ENCODE measurements at places on chromosomes 12 and 14.

DNA sequence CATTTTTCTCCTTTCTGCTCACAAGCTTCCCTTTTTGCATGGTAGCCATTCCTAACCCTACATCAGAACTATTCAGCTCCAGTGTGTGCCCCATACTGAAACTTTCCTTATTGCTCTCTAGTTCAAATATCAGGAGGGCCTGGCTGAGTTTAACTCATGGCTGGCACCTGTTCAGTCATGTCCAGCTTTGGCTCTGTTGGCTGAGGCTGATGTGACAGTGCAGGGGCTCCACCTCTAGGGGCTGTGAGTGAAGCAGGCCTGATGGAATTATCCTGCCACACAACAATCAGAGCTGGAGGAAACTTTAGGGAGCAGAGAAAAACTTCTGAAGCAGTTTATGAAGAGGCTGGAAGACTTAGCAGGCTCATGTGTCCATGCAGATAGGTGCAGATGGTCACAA lies 8.5 kb downstream of the COQ6 start:
- no peak for DNase-seq

GRCh38 chr12:130354407-130354806 lies 16.7 kb downstream of the PIWIL1 start:
- no peak for DNase-seq

- no peak for DNase-seq
These were observed 635.4 kb upstream of the ATXN7L3B start for GRCh38 chr12:73902260-73902659.

DNA sequence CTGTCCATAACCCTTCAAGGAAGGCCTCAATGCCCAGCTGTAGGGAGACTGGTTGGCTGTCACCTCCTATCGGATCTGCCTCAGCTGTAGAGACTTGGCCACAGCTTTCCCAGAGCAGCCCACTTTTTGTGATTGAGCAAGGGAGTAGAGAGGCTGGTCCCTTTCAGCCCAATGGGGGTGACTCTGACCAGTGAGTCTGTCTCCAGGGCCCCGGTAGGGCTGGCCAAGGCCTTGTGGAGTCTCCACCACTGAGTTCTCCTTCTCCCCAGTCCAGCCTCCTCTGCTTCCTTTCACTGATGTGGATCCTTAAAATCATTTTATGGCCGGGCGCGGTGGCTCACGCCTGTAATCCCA lies 14.5 kb upstream of the HPD start:
- DNase-seq: no peak

GRCh38 chr14:106530423-106531107 lies 1004.2 kb downstream of the TMEM121 start:
- DNase-seq: no peak

- no peak for DNase-seq
These were observed 23.2 kb downstream of the FOS start for GRCh38 chr14:75301666-75302325.

DNA sequence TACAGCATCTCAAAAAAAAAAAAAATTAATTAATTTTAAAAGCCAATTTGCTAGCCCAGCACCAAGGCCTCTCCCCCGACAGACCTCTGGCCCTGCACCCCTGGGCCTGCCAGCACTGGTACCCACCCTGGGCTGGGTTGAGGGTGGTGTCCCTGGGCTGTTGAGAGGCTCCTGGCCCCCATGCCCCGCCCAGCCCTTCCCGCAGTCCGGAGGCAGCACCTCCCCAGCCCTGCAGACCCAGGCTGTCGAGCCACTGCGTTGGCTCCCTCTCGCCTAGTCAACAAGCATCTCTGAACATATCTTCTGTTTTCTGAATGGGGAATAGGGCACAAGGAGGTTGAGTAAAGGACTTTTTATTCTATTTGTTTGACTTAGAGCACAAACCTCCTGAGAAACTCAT lies 87.1 kb downstream of the FBXL14 start:
- DNase-seq: no peak

GRCh38 chr14:40139657-40140056 lies 707.4 kb upstream of the FBXO33 start:
- DNase-seq: no peak

DNA sequence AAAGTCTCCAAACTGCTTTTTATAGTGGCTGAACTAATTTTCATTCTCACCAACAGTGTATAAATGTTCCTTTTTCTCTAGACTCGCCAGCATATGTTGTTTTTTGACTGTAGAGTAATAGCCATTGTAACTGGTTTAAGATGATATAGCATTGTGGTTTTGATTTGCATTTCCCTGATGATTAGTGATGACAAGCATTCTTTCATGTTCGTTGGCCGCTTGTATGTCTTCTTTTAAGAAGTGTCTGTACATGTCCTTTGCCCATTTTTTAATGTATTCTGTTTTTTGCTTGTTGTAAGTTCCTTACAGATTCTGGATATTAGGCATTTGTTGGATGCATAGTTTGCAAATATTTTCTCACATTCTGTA lies 404.9 kb downstream of the FLRT2 start:
- DNase-seq: no peak

DNA sequence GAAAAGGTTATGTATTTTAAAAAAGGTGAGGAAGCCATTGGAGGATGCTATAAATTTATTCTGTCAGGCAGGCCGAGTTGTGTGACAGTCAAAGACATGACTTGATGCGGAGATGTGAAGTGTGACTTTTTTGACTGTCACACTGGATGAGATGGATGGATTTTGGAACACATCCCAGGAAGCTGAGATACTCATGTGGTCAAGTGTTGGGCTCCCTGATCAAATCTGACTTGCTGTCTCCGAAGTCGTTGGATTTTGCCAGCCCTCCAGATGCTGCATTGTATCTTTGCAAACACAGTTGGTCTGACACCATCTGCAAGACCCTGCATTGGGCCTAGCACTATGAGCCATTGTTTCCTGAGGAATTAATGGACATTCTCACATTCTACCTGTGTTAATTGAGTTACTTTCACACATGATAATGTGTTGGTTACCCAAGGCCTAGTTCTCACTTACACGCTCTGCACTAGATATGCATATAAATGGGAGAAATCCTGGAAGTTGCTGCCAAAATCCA lies 204.0 kb upstream of the PRKD1 start:
- DNase-seq: no peak

DNA sequence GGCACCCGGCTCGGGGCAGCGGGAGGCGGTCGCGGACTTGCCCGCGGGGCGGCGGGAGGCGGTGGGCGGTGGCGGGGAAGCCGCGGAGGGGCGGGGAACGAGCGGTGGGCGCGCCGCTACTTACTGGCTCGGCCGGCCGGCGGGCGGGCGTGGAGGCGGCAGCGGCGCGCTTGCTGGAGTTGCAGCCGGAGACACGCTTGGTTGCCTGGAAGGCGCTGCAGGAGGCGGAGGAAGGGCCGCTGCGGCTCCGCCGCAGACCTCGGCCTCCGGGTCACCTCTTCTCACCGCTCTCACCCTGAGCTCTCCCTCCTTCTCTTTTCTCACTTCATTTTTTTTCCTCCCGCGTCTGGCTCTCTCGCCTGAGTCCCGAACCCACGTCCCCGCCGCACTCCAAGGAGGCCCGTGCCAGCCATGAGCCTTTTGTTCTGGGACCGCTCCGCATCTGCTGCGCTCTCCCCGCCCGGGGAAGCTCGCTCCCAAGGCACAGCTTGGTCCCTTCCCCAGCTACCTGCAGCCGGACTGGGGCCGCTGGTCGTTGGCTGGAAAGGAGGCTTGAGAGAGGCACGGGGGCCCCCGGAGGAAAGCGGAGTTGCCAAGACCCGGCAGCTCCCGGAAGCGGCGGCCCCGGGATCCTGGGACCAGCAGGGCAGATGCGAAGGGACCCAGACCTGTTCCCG lies 592 bp upstream of the KCNK10 start:
- DNase-seq: no peak

DNA sequence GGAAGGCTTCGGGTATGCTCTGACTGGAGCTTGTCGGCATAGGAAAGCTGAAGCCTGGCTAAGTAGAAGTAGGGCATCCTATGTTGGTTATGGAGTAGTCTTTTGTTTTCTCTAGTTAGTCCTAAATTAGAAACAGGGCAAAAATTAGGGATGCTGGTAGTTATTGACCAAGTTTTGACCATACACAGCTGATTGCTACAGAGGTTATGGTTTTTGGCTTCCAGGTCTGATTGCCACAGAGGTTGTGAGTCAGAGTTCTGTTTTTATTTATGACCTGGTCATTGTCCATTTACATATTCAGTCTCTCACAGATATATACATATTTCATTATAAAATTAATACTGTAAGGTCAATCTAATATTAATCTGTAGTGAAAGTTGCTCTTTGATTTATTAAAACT lies 219.2 kb downstream of the FSCB start:
- no peak for DNase-seq

DNA sequence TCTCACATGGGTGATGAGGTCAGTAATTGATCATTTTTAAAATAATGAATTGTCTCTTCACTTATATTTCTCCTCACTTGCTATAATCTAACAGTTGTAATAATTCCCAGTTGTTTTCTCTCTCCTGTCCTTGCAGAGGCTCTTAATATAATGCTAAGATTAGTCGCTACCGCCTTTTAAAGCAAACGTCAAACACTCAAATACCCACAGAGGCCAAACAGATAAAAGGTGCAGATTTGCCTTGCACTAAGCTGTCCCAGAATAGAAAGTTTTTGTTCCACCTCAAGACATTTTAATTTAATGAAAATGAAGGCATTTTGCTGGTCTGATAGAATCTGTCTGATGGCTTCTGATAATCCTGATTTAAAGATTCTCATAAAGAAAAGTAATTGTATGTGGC lies 159.0 kb downstream of the KICS2 start:
- DNase-seq: no peak

- DNase-seq: no peak
These were observed 154.2 kb upstream of the FOXG1 start for GRCh38 chr14:28612414-28612813.

DNA sequence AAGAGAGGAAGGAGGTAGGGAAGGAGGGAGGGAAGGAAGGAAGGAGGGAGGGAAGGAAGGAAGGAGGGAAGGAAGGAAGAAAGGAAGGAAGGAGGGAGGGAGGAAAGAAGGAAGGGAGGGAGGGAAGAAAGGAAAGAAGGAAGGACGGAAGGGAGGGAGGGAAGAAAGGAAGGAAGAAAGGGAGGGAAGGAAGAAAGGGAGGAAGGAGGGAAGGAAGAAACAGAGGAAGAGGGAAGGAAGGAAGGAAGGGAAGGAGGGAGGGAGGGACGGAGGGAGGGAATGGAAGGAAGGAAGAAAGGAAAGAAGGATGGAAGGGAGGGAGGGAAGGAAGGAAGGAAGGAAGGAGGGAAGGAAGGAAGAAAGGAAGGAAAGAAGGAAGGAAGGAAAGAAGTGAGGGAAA lies 22.4 kb upstream of the CCDC63 start:
- DNase-seq: no peak

DNA sequence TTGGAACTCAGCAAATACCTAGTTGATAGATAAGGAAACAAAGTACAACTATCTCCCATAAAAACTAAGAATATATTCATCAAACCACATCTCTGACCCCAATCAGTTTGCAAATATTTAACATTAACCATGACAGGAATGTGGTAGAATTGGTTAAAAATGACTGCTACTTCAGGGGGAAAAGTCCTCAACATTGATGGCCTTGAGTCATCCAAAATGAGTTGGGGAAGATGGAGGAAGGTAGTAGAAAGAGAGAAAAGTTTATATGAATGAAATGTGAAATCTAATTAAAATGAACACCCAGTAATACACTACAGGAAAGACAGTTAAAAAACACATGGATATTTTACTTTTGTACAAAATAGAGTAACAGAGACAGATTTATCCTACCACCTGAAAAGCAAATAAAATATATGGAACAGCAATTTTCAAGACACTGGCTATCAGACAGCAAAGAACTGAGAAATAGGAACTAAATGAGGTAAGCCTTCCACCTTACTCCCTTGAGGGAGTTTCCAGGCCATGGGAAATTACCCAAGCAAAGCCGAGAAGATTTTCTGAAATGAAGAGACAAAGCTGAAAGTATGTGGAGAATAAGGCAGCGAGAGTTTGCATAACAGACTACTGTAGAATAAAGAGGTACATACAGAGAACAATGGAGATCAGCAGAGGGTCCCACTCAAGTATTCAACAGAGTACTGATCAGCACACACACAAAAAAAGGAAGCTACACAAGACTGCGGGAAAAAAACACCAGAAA lies 49.6 kb downstream of the TC2N start:
- DNase-seq: no peak

GRCh38 chr12:77998236-77998786 lies 167.6 kb downstream of the NAV3 start:
- no peak for DNase-seq

DNA sequence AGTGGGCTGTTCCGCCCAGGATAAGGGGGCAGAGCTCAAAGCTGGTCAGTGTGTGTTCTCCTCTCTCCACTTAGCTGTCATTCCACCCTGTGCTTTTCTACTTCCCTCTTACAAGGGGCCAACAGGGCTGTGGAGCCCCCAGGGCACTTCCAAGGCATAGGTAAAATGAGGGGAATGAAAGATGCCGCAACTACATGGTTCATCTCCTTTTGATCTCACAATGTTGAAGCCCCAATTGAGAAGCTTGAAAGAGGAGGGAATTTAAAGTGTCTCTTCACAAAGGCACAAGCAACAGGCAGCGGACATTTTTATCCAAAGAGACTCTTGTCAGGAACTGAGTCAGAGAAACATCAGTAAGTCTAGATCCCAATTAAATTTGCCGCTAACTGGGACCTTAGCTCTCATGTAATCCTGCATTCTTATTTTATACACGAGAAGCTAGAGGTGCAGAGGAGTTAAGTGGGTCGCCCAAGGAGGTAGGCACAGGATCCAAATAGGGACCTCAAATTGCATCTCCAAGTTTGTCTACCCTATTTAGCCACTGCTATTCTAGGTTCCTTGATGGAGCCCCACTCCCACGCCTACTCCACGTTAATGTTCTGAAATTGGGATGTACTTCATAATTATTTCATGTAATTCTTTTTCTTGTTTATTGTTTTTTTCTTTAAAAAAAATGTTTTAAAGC lies 20.1 kb downstream of the TRIM9 start:
- DNase-seq: no peak

DNA sequence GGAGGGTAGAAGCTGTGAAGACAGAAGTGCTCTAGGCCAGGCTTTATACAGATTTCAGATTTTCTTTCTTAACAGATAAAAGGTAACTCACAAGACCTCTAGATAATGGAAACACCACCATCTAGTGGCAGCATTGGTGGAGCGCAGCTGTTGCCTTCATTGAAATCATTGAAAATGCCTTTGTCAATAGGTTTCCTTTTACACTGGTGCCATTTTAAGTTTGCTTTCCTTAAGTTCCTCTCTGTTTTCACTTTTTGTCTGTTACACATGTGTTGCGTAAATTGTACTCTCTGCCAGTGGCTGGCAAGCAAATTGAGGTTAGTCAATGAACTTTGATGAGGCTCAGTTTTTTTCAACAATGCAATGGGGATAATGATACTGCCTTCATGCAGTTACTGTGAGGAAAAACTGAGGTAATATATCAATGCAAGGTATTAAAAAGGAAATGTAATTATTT lies 31.1 kb downstream of the ALDH1L2 start:
- DNase-seq: peak; percentile 40

DNA sequence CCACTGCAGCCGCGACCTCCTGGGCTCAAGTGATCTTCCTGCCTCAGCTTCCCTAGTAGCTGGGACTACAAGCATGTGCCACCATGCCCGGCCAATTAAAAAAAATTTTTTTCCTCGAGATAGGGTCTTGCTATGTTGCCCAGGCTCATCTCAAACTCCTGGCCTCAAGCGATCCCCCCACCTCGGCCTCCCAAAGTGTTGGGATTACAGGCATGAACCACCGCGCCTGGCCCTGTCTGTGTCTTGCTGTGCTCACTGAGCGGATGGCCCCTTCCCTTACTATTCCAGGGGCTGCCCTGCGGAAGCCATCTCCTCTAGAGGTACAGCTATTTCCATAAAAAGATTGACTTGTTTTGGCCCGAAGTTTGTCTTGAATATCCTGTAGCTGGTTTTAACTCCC lies 20.1 kb downstream of the SNRNP35 start:
- no peak for DNase-seq

Measured in activated CD4-positive, CD25-positive, alpha-beta regulatory T cell (primary cell).